ENCODE measurements at places on chromosomes 2 and 18.

DNA sequence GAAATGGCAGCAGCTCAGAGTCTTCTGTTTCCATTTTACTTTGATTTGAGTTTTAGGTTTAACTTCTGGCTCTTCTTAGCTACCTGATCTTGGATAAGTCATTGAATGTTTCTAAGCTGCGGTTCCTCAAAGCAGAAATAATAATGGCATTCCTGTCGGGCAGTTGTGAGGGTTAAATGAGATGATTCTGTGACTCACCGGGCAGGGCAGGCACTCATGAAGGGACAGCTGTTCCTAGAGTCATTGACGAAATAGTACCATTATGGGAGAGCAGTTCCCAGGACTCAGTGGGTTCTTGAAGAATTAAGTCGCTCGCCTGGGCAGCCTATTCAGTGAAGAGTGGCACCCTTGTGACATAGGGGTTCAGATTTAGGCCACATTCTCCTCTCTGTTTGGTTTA lies 10.3 kb downstream of the TRIB2 start:
- DNase-seq, result no peak

- DNase-seq, result no peak
Observed at GRCh38 chr2:110905217-110905616, 172.8 kb downstream of the ACOXL start.

DNA sequence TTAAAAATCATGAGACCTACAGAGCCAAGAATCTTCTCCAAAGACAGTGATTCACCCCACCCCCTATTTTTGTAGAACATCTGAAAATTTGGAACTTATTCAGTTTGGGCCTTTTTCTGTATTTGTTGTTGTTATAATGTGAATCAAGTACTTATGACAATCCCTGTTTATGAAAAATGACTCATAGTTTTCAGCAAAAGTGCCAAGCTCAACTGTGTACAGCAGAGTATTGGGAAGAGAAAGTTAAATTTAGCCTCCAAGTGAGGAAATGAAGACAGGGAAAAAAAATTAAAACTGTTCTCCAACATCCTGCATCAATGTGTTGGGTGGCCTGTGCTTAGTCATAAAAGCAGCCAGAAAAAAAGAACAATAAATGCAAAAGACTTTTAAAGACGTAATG lies 46.2 kb downstream of the LRATD1 start:
- DNase-seq, result no peak

- DNase-seq, result no peak
Observed at GRCh38 chr2:36290306-36290856, 65.2 kb upstream of the CRIM1 start.

DNA sequence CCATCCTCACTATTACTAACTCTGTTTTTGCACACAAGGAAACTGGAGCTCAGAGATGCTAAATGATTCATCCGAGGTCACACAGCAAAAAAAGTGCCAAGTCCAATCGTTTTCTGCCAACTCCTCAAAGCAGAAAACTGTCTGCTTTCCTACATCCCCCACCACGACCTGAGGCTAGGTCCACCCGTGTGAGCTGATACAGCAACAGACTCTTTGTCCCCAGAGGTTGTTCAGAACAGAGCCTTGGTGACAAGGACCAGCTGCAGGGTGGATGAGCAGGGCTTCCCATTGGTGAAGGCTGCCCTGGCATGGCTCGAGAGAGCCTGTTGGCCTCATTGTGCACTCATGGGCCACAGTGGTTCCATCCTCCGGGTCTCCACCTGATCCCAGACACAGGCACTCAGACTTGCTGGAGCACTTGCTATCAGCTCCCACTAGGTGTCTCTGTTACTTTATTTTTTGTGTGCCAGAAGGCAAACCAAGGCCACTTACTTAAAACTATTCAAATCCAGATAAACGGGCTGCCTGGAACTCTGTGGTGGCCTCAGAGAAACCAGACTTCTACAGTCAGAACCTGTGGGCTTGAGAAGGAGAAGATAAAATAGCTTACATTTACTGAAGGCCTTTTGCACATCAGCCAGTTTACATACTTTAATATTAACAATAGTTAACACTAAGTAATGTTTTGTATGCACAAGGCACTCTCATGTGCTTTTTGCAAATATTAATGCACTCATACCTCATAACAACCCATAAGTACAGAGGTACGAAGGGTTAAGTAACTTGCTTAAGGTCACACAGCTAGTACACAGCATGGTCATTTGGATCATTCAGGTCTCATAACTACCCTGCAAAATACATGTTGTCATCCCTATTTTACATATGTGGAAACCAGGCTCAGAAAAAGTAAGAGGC lies 62.9 kb upstream of the CTIF start:
- peak; percentile 81 for DNase-seq

- no peak for DNase-seq
Observed at GRCh38 chr2:77391119-77391518, 131.1 kb downstream of the LRRTM4 start.

GRCh38 chr2:241272303-241273209 lies 42.9 kb downstream of the HDLBP start:
- DNase-seq, result peak; percentile 45

DNA sequence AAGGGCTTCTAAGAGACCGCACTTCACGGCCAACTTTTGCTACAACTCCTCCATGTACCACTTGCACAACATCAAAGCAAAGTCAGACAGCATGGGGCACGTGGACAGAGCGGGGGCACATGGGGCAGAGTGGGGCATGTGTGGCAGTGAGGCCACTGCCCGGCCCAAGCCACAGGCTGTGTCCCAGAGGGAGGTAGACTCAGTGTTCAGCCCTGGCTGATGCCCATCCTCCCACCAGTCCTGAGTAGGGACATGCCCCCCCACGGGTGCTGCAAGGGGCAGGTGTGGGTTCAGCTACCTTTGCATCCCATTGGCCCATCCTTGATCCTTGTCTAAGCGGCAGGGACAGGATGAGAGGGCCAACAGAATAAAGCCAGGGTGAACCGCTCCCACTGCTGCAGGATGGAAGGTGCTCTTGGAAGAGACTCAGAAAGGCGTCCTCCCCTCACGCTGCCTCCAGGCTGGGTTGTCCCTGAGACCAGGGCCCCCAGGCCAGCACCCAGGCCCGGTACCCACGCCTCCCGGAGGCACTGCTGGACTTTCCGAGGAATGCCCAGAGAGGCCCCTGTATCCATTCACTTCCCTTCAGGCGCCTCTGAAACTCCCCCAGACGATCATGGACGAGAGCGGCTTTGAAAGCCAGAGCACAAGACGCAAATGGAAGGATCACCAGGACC lies 218.2 kb downstream of the NDUFA10 start:
- peak; percentile 13 for DNase-seq

- DNase-seq, result peak; percentile 53
Observed at GRCh38 chr18:13218368-13218991, at the start of gene LDLRAD4. Gene LDLRAD4, plus strand, starts transcription at chr18:13218760.

DNA sequence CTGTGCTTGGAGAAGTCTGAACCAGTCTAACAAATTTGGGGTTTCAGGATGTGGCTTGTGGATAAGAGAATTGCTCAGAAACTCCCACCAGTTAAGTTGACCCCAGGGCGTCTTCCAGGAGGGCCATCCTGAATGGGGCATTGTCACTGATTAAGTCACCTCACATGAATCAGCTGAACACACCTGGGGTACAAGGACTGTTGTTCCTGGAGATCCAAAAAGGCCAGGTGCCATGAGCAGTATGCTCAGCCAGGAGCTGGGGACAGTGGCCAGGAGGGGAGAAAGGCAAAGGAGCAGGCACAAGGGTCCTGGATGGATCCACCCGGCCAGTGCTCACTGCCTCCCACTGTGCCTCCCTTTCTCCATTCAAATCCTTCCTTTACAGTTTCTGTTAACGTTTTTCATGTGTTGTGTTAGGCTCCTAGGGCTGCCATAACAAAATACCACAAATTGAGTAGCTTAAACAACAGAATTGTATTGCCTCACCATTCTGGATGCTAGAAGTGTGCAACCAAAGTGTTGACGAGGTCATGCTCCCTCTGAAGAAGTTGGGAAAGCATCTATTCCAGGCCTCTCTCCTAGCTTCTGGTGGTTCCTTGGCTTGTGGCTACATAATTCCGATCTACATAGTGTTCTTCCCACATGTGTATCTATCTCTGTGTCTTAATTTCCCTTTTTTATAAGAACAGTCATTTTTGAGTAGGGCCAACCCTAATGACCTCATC lies 33.4 kb downstream of the TRABD2A start:
- no peak for DNase-seq

GRCh38 chr2:105796791-105797190 lies 52.1 kb downstream of the NCK2 start:
- no peak for DNase-seq

GRCh38 chr2:102190430-102191107 lies 3.7 kb downstream of the IL1RL2 start:
- no peak for DNase-seq

DNA sequence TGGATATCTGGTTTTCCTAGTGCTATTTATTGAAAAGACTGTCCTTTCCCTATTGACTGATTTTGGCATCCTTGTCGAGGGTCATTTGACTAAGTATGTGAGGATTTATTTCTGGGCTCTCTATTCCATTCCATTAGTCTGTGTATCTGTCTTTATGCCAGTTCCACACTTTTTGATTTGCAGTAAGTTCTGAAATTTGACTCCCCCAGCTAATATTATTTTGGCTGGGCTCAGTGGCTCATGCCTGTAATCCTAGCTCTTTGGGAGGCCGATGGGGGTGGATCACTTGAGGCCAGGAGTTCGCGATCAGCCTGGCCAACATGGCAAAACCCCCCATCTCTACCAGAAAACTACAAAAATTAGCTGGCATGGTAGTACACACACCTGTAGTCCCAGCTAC lies 46.8 kb upstream of the GAREM2 start:
- no peak for DNase-seq

- DNase-seq, result peak; percentile 79
Observed at GRCh38 chr18:24075767-24076597, 61.4 kb downstream of the TTC39C start.
